ENCODE measurements at places on chromosomes 4 and X.

DNA sequence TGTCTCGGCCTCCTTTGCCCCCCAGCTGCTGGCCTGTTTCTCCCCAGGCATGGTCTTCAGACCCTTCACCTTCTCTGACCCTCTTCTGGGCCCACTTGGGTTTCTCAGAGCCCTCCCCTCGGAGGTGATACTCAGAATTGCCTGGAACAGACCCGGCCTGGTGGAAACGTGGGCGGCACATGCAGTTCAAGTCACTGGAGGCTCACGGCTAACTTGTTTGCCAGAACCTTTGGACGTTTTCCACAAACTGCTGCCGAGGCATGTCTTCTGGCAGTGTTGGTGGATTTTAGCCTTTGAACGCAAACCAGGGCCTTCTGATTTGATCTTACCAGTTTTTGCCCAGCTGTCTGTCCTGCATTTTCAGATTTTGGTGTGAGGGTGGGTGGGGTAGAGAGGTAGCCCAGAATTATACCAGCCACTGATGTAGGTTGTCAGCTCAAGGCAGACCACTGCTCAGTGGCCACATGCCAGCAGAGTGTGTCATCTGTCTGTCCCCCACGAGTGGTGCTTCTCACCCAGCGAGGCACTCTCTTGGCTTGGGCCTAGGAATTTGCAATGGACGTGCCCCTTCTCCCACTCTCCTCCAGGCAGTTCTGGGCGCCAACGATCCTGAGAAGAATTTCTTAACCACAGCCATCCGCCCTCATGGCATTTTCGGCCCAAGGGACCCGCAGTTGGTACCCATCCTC, 32.5 kb upstream of the ZNF185 start:
- DNase-seq: no peak

DNA sequence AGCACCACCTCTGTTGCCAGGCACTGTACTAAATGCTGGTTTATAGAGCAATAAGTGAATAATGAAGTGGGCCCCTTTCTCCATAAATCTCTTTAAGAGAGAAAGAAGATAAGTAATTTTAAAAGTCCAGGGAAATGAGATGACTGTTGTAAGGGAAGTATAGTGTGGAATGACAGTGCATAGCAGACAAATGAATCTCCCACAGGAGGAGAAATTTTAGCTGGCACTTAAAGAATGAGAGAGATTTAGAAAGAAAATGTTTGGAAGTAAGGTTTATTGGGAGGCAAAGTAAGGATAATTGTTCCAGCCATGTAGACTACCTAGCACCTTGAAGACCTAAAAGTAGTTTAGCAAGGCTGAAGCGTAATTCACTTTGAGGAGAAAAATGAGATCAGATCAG, 1081.1 kb upstream of the PABPC4L start:
- no peak for DNase-seq

GRCh38 chr4:7171191-7171900, 21.0 kb upstream of the SORCS2 start:
- no peak for DNase-seq

DNA sequence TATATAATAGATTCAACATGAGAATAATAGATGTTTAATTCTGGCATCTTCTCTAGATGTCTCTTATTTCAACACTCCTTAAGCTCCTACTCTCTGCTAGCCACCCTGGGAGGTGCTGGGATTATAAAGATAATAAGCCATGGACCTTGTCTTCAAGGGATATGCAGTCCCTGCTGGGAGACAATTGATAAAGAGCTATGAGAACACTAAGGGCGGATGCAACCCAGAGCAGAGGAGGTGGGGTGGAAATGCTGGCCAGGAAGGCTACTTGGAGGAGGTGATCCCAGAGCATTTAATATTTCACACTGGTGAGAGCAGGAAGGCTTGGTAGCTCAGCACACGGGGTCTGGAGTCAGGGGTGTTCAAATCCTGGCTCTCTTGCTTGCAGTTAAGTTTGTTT, 18.3 kb upstream of the PGRMC2 start:
- DNase-seq: no peak

- no peak for DNase-seq
Measured at GRCh38 chr4:153890761-153891160, 101.9 kb upstream of the SFRP2 start.

GRCh38 chr4:54717694-54718093, 59.9 kb downstream of the KIT start:
- DNase-seq: no peak

DNA sequence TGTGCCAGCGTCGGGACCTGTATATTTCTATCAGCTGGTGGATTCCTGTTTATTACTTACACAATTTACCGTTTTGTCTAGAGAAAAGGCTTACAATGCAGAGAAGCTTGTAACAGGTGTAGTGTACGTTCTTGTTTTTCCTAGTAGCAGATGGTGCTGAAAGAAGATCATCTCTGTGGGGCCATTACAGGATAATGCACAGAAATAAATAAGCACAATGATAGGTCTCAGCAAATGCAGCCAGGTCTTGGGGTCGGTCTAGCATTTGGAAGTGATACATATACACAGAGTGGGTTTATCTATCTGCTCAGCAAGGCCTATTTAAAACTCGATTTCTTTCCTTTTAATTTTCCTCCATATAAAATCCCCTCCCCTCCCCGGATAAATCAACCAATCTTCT, 180.9 kb upstream of the LCORL start:
- no peak for DNase-seq

DNA sequence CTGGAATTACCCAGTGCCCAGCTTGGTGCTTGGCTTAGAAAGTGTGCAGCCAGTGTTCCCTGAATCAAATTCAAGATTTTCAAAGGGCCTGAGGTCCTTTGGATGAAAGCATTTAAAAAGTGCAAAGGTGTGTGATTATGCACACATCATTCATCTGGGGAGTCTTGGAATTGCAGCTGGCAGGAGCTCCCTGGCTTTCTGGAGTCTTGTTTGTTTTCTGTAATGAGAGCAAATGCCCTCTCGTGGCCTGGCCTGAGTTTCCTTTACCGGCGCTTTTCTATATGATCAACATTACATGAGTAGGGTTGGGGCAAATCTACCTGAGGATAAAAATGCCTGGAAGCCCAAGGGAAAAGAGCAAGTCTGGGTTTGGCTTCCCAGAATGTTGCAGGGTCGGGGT, 24.6 kb upstream of the SORCS2 start:
- DNase-seq: no peak

GRCh38 chr4:137533855-137534254, 1.6 kb upstream of the PCDH18 start:
- no peak for DNase-seq

DNA sequence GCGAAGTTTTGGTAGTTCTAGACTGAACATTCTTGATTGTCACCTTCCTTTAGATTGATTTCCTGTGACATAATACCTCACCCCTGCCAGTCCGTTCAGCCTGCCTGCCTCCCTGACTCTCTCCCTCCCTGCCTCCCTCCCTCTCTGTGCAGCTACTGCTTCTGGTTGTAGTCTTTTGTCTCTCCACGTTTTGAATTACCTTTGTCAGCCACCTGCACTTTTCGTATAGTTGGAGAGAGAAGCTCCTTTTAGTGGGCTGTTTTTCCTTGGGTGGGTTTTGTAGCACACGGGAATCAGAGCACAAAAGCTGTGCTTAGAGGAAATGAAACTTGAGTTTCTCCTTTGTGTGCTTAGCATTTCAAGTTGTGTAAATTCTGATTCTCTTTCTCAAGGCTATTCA, 32.6 kb upstream of the MSMO1 start:
- peak; percentile 10 for DNase-seq

DNA sequence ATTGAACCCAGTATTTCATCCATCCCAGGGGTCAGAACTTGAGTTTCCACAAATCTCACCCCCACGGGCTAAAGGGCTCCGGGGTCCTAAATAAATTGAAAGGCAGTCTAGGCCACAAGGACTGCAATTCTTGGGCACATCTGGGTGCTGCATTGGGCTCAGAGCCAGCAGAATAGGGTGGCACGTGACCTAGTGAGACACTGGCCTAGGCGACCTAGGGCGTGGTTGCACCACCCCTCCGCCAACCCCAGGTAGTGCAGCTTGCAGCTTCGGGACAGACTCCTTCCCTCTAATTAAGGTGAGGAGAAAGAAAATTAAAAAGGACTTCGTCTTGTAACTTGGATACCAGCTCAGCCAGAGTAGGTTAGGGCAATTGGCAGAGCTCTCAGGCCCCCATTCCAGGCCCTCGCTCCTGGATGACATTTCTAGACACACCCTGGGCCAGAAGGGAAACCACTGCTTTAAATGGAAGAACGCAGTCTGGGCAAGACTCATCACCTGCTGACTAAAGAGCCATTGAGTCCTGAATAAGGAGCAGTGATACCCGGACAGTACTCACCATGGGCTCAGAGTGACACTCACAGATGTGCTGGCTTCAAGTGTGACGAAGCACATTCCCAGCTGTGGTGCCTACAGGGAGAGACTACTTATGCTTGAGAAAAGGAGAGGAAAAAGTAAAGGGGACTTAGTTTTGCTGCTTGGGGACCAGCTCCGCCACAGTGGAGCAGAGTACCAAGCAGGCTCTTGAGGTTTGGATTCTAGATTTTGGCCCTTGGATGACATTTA, 735.4 kb downstream of the FSTL5 start:
- DNase-seq: no peak

DNA sequence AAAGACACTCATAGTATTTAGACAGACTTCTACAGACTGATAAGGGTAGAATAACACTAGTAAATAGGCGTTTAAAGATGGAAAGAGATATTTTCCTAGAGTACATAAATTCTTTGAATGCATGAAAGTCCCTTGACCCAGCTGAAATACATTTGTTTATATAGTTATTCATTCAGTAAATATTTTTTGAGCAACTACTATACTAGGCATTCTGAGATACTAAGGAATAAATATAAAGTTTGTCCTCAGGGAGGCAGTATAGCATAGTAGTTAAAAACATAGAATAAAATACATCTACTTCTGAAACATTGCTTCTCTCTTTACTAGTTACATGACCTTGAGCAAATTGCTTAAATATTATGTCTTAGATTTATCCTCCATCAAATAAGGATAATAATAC, 27.4 kb downstream of the HMGN5 start:
- peak; percentile 1 for DNase-seq

DNA sequence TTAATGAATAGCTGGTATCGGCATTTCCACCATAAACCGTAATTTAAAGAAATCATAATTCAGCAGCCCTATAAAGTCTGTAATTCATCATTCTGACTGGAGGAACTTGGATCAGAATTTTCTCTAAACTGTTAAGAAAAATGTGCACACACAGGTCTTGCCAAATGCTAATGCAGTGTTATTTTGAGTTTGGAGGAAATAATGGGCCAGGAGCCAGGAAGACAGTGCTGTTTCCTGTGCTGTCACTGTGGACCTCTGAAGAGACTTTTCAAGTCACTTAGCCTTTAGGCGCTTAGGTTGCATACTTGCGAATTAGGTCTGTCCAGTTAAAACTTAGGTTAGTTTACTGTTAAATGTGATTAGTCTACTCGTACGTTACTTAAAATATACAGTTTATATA, 137.5 kb upstream of the ANXA3 start:
- no peak for DNase-seq

DNA sequence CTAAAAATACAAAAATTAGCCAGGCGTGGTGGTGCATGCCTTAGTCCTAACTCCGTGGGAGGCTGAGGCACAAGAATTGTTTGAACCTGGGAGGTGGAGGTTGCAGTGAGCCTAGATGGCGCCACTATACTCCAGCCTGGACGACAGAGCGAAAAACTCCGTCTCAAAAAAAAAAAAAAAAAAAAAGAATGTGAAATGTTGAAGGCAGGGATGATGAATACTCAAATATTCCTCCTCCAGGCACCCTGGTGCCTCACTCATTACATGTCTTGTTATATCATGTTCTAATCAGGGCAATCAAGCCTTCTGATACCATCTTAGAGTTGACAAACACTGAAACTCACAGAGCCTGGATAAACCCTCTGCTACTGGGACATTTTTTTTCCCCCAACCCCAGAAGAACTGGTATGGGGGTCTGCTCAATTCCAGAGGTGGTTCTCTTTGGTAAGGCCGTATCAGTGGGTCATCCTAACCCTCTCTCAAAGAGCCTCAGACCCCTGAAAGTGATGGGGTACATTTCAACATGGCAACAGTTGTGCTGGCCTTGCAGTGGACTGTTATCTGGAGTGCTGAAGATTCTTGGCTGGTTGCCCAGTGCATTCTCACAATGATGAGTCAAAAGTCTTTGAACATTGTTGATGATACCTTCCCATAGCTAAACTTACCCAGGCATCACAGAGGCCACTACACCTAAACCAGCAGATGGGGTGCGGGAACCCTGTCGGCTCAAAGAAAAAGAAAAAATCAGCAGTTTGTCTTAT, 2.4 kb upstream of the SH3KBP1 start:
- DNase-seq: peak; percentile 61

- DNase-seq: no peak
Measured at GRCh38 chr4:148062301-148062950, 330.5 kb downstream of the ARHGAP10 start.

DNA sequence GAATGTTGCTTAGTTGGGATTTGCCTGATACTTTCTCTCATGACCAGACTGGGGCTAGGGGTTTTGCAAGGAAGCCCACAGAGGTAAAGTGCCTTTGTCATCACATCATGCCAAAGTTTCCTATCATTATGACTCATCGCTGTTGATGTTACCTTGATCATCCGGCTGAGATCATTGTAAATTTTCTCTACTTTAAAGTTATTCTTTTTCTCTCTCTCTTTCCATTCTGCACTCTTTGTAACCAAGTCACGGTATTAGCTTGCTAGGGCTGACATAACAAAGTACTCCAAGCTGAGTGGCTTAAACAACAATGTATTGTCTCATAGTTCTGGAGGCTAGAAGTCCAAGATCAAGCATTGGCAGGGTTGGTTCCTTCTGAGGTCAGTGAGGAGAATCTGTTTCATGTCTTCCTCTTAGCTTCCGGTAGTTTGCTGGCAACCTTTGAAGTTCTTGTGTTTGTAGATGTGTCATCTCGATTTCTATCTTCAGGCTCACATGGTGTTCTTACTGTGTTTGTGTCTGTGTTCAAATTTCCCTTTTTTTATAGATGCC, 113.0 kb downstream of the DTHD1 start:
- peak; percentile 85 for DNase-seq

DNA sequence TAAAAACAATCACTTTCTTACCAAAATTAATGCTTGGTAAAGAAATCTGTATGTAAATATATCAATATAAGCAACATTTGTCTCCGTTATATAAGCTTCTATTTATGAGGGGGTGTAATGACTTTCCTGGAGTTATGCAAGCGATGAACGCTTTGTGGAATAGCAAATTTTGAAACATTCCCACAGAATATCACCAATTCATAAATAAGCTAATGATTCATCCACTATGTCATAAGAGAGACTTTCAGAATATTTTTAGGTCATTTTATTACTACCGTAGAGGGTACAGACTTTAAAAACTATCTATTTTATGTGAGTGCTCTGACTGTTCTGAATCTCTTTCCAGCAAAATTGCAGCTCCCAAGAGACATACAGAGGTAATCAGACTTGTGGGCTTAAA, 179.5 kb upstream of the FTHL17 start:
- DNase-seq: no peak

- no peak for DNase-seq
Measured at GRCh38 chrX:106725931-106726330, 570 bp upstream of the RNF128 start.

- no peak for DNase-seq
Measured at GRCh38 chr4:7124689-7125442, 57.0 kb upstream of the GRPEL1 start.

DNA sequence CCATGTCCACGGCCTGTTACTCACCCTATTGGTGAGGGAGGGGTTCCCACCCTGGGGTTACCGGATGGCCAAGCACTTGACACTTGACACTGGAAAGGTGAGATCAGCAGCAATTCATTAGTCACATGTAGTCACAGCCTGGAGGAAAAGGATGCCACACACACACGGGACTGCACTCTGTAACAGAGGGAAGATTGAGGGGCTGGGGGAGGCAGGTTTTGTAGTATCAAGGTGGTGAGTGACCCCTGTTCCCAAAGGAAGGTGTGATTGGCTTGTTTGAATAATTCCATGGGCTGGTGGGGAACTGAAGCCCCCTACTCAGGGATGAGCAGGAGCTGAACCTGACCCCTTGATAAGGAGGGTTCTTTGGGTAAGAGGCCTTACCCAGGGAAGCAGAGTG, 96.0 kb upstream of the HELT start:
- DNase-seq: no peak

Data from CD4-positive, alpha-beta T cell treated with Interleukin-4 for 4 hours (primary cell).